ENCODE measurements at places on chromosomes 7 and 10. TPM values are rescaled to one million over a fixed set of nuclear protein-coding genes. Genes with fewer than 3 reads are reported as not detected.

- DNase-seq = no peak
- no peaks in the 10 kb centered on the region for H3K36me3 ChIP-seq
- no peak overlapping the region for H3K4me3 ChIP-seq
- no peak overlapping the region for H3K27ac ChIP-seq
- H3K27me3 ChIP-seq = peaks cover 37% of the 10 kb centered on the region
Measured at GRCh38 chr10:116800286-116800929, 48.9 kb upstream of the ENO4 start.

- DNase-seq = peak; percentile 59
- H3K27me3 ChIP-seq = no peaks in the 10 kb centered on the region
- no peaks in the 10 kb centered on the region for H3K36me3 ChIP-seq
Measured at GRCh38 chr7:138886501-138886917, 88.5 kb upstream of the ATP6V0A4 start.

DNA sequence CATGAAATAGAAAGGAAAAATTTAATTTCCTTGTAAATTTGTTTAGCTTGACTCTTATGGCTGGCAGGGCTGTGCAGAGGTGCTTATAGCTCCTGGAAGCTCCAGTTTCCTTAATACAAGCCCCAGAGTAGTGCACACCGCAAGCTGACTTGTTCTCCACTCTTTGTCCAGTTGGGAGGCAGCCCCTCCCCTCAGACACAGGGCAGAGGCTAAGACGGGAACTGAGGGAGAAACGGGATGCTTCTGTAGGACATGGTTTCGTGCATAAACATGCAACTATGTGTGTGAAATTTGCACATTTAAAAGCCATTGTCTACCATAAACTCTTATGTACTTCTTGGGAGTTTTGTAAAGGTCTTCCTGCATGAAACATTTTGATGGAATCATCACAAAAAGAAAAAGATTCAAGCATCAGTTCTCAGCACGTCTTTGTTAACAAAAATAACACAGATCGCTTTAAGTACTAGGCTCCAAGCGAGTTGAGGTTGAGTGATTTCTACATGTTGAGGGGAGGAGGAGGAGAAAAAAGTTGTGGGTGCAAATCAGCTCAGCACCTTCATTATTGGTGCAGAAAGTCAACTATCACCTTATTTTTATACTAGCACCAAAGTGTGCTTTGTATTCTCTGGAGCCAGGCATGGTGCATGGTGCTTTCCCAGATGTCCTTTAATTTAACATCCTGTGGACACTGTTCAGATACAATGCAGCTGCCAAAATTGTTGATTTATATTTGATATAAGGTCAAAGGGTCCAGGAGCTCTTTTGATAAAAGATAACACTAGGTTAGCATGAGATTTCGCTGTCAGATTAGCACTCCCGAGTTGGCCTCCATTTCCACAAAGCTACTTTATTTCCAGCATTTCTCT lies 124.5 kb downstream of the CHN2 start:
- DNase-seq = no peak
- no peak overlapping the region for H3K4me3 ChIP-seq
- H3K36me3 ChIP-seq = no peaks in the 10 kb centered on the region
- peaks cover 7% of the 10 kb centered on the region for H3K27me3 ChIP-seq
- no peak overlapping the region for H3K27ac ChIP-seq

GRCh38 chr7:148447221-148447849 lies 143.2 kb upstream of the C7orf33 start:
- H3K27me3 ChIP-seq = no peaks in the 10 kb centered on the region
- H3K4me3 ChIP-seq = no peak overlapping the region
- no peak overlapping the region for H3K27ac ChIP-seq
- no peaks in the 10 kb centered on the region for H3K4me1 ChIP-seq
- H3K36me3 ChIP-seq = no peaks in the 10 kb centered on the region

Gene IQUB
- 0.21 TPM for total RNA-seq

DNA sequence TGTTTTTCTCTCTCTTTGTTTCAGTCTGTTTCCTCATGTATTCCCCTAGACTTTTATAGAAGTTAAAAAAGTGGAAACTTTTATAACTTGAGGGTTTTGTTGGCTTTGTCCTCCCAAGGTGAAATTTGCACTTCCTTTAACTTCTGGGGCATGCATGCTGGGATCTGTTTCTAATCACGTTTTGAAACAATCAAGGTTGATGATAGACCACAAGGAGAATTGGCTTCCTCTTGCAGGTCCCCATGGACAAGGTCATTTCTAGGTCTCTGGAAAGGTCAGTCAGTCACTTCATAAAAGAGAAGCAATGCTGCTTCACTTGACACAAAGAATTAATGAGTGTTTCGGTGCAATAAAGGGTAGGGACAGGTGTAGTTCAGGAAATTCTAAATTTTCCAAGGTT lies 811.8 kb upstream of the CELF2 start:
- no peak overlapping the region for H3K27ac ChIP-seq
- no peaks in the 10 kb centered on the region for H3K4me1 ChIP-seq

GRCh38 chr7:150937848-150938561 lies 40.1 kb downstream of the KCNH2 start:
- H3K4me3 ChIP-seq = no peak overlapping the region
- H3K36me3 ChIP-seq = peaks cover 5% of the 10 kb centered on the region
- H3K4me1 ChIP-seq = no peaks in the 10 kb centered on the region
- peaks cover 61% of the 10 kb centered on the region for H3K27me3 ChIP-seq
- DNase-seq = no peak

GRCh38 chr10:3077509-3077908 lies 10.2 kb downstream of the PFKP start:
- H3K27ac ChIP-seq = peak overlapping the region; percentile 48
- H3K27me3 ChIP-seq = no peaks in the 10 kb centered on the region
- peaks cover 67% of the 10 kb centered on the region for H3K36me3 ChIP-seq
- H3K4me3 ChIP-seq = no peak overlapping the region
- no peak for DNase-seq

GRCh38 chr10:50416181-50416824 lies 165.0 kb upstream of the ASAH2 start:
- H3K4me3 ChIP-seq = peak overlapping the region; percentile 80
- DNase-seq = no peak
- peaks cover 12% of the 10 kb centered on the region for H3K36me3 ChIP-seq
- no peaks in the 10 kb centered on the region for H3K27me3 ChIP-seq

GRCh38 chr7:76357475-76358010 lies 1.2 kb downstream of the YWHAG start:
- peak overlapping the region; percentile 91 for H3K27ac ChIP-seq
- no peak for DNase-seq
- peaks cover 52% of the 10 kb centered on the region for H3K36me3 ChIP-seq
